Daoy (cell line): ENCODE measurements at places on chromosomes 4 and X. TPM values are rescaled to one million over a fixed set of nuclear protein-coding genes. Genes with fewer than 3 reads are reported as not detected.

The STARD8 gene
- total RNA-seq = 3.4 and 3.8 TPM in 2 replicates

The BGN gene
- 3.7 and 5.7 TPM in 2 replicates for total RNA-seq

DNA sequence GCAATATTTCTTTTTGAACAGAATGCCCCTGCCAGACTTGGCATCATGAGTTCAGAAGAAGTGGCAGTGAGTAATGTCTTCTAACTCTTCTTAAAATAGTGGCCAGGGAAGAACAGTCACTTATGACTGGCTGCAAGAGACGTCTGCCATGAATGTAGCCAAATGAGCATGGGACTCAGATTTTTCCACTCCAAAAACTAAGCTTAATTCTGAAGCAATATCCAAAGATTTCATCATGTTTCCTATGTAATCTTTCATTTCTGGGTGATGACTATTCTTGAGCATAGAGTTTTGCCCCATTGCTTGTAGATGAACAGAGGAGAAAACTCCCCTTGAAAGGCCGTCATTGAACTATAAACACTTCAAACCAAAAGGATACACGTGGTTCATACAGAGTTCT is 11.8 kb downstream of the AMBN start:
- no peak for DNase-seq

GRCh38 chr4:184024637-184025036 is 119.5 kb downstream of the STOX2 start:
- DNase-seq = no peak

GRCh38 chr4:169665046-169665737 is 44.8 kb downstream of the CLCN3 start:
- no peak for DNase-seq

GRCh38 chr4:183522821-183523220 is 18.0 kb downstream of the ING2 start:
- DNase-seq = no peak

DNA sequence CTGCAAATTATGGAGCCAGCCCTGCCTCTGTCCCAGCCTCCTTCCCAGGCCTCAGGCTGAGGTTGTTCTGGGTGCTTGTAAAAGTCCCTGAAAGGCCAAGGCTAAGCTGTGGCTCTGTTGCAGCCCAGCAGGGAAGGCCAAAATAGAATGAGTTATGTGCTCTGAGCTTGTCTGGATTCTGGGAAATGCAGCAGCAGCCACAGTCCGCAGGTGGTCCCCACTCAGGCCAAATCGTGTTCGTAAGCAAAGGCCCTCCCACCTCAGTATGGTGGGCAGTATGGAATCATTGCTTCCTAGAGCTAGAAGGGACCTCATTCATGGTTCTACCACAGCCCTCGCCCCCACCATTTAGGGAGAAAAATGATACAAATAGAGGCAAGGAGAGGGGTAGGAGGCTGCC is 4.7 kb upstream of the TCEAL1 start:
- no peak for DNase-seq

DNA sequence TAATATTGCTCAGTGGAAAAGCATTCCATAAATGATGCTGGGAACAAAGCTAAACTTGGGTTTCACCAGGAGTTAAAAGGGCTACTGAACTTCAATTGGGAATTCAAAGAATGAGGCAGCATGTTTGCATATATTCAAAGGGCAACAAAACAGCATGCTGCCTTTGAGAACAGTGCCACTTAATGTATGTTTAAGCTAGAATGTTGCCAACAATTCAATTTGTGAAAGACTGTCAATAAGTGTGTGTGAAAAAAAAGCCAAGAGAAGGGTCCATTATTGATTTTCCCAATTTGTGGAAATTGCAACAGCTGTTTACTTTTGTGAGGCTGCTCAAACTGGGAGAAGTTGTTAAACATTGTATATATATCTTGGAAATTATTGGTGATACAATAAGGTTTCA is 701.9 kb upstream of the ACTRT1 start:
- no peak for DNase-seq

DNA sequence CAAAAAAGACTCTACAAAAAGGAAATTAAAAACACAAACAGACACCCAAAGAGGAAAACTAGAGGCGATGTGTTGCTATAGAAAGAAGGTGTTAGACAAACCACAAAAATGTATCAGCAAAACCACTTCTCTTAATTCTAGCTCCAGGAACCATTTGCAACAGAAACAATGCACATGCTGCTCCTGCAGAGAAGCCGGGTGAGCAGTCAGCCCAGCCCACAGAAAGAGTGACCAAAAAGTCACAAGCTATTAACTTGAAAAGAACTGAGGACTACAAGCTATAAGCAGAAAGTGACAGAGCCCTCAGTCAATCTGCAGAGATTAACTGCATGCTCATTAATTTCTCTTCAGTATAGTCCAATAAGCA is 96.2 kb upstream of the KLHL13 start:
- no peak for DNase-seq

GRCh38 chr4:25485104-25485503 is 108.0 kb downstream of the ANAPC4 start:
- DNase-seq = no peak

DNA sequence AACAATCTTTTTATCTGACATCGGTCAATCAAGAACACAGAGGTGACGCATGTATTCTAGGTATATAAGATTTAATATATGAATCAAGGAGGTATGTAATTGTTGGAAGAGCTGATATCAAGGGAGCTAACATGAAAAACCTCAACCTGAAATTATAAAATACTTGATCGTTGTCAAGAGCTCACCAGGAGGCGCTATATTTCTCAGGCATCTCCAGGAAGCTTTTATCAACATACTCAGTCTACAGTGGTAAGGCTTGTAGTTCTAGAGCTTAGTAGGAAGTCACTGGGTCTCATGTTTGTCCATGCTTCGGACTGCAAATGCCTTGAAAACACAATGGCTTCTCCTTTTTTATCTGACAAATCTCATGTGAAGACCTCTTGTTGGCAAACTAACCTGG is 156.1 kb downstream of the GRXCR1 start:
- DNase-seq = no peak
